ENCODE measurements at places on chromosomes 1 and 21.

DNA sequence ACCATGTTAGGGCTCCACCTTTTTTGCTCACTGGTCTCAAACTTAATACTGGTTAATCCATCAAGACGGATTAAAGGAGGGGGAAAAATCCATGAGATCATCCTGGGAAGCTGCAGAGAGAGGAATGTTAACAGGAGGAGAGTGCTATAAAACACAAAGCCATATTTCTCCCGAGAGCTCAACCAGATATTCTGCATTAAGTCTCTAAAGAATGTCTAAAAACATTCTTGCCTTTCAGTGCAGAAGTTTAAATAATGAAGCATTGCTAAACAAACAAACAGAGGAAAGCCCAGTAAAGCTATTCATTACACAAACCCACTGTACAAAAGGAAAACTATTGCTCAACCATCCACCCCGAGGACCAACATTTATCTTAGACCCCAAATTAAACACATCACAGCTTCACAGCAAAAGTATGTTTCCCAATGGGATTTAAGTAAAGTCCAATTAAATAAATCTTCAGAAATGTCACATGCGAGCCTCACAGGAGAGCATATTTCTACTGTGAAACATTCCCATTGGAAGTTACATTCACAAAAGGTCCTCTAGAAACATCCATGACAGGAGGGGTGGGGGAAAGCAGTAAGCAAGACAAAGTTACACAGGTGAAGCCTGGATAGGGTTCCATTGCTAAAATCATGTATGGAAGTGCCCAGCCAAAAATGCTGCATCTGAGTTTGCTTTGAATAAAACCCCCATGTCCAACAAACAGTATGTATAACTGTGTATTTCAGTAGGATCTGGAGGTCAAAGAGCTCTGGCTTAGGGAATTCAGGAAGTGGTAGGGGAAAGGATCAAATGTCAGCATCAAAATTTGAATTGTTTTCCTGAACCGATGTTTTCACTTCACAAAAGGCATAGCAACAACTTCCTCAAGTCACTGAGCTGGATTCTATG is 23.3 kb downstream of the DUSP10 start:
- DNase-seq = no peak

DNA sequence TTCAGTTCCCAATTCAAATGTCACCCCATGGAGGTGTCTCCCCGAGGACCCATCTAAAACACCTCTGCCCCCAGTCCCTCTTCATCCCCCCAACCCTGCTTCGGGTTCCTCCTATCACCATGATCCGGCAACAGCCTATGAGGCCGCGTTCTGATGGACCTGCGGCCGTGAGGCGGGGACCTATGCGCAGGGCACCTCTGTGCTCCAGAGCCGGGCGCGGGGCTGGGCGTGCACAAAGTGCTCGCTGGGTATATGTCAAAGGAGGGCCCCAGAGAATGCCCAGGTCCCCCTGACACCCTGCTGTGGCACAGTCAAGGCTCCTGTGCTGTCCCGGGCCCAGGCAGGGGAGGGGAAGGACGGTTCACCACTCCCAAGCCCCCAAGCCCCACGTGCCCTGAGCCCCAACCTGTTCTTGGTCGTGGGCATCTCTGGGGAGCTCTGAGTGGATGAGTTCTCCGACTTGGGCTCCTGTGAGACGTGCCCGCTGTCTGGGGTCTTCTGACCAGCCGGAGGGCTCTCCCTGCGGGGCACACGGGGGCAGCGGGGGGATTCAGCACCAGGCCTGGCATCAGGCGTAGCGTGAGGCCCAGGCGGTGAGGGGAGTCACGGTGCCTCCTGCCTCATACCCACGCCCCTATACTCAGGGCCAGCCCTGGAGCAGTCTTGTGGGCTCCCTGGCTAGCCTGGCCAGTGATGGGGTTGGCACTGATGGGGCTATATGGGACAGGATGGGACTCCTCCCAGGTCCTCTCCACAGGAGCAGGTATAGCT is 67.7 kb downstream of the RAP1GAP start:
- DNase-seq = no peak

DNA sequence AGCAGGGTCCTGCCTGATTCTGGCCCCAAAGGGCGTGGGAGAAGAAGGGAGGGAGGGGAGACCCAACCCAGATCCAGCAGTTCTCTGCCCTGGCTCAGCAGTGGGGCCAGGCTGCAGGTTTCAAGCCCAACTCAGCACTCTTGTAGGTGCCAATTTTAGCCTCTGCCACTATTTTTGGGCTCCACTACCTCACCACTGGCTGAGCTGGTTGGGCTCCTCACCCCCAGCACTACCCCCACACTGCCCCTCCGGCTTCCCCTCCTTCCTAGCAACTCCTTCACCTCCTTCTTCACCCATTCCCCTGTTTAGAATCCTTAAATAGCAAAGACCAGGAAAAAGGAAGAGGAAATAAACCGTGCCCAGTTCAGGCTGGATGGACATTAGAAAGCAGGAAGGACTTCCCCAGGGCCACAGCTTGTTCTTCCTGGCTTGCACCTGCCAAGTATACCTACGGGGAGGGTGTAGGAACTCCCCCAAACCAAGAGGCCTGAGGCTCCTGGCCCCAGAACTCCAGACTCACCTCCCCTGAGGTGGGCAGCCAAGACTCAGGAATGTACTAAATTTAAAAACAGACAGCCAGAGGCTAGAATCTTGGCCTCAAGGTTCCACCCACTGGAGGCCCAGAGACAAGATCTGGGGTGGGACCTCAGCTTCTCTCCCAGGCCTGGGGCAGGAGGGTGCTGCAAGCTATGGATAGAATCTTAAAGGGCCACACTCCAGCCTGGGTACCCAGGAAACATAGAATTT is 1.4 kb upstream of the ARHGEF2 start:
- DNase-seq = peak; percentile 19

GRCh38 chr1:37836788-37837187 is 22.6 kb downstream of the MTF1 start:
- DNase-seq = no peak

DNA sequence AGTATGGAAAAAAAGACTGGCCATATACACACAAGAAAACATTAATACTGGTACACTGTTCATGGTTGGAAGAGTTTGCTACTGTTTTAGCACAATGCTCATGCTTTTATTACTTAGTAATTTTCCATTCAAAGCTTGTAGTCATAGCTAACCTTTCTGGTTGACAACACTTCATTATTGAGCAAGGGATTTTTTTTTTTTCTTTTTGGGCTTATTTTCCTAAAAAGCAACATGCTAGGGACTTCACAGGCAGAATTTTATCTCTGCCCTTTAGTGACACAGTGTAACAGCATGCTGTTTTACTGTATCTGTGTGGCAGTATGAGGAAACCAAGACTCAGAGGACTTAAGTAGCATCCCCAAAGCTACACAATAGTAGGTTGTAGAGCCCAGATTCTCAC is 58.5 kb downstream of the FGGY start:
- DNase-seq = no peak

- no peak for DNase-seq
Measured at GRCh38 chr1:17539118-17539476, 401 bp upstream of the ARHGEF10L start.
